GM04503 (cell line): ENCODE measurements at places on chromosomes 1 and 21.
A peak's percentile ranks its signal among the peaks of the same experiment; 100 is the strongest.

GRCh38 chr1:199173356-199173755 lies 534.5 kb downstream of the PTPRC start:
- DNase-seq = no peak

- no peak for DNase-seq
Observed at GRCh38 chr1:86409416-86410021, 13.4 kb upstream of the ODF2L start.

- DNase-seq = no peak
Observed at GRCh38 chr1:223479718-223480425, 86.7 kb downstream of the CCDC185 start.

GRCh38 chr1:172070055-172070454 lies 228.8 kb downstream of the DNM3 start:
- no peak for DNase-seq

- DNase-seq = peak; percentile 23
Observed at GRCh38 chr1:221045842-221046831, 166.9 kb downstream of the HLX start.

DNA sequence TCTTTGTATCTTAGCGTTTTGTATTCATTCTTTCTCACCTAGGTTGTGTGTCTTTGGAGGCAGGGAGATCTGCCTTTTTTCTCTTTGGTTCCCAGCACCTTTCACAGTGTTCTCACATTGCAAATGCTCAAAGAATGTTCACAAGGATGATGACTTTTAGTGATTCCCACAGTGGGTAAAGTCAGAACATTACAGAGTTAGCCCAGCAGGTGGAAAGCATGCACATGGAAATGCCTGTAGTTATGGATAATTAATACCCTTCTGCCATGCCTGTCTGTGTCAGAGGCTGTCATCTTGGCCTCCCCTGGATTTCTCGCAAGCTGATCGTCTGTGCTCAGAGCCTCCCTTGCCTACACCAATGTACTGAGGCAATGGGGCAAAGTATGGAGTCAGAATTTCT lies 458.9 kb downstream of the LMO4 start:
- DNase-seq = no peak

DNA sequence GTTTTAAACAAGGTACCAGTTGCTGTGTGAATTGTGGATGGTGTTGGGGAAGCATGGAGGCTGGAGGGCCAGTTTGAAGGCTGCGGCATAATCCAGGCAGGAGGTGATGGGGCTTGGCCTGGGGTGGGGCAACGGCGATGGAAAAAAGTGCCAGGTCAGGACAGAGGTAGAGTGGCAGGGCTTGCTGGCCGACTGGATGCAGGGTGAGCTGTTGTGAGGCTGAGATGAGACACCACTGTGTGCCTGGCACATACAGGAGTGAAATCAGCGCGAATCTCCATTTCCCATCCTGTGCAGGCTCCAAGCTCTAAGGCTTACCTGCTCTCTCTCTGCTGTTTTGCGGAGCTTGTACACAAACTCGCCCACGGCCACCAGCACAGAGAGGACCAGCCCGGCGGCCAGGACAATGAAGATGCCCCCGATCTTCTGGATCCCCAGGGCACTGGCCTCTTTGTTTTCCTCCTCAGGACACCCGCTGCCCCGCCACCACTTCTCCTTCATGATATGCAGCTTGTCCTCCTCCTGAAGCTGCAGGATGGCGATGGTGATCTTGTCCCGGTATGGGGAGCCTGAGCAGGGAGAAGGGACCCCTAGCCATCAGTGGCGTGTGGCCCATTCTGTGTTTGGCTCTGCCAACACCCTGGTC lies 229.5 kb downstream of the GRIK3 start:
- DNase-seq = no peak

GRCh38 chr1:183239793-183240525 lies 53.9 kb downstream of the LAMC2 start:
- no peak for DNase-seq

GRCh38 chr1:200282497-200283122 lies 127.2 kb downstream of the ZNF281 start:
- no peak for DNase-seq

GRCh38 chr21:15210235-15210678 lies 145.5 kb upstream of the NRIP1 start:
- DNase-seq = no peak

GRCh38 chr21:23496729-23497128 lies 2110.6 kb downstream of the MRPL39 start:
- DNase-seq = no peak

DNA sequence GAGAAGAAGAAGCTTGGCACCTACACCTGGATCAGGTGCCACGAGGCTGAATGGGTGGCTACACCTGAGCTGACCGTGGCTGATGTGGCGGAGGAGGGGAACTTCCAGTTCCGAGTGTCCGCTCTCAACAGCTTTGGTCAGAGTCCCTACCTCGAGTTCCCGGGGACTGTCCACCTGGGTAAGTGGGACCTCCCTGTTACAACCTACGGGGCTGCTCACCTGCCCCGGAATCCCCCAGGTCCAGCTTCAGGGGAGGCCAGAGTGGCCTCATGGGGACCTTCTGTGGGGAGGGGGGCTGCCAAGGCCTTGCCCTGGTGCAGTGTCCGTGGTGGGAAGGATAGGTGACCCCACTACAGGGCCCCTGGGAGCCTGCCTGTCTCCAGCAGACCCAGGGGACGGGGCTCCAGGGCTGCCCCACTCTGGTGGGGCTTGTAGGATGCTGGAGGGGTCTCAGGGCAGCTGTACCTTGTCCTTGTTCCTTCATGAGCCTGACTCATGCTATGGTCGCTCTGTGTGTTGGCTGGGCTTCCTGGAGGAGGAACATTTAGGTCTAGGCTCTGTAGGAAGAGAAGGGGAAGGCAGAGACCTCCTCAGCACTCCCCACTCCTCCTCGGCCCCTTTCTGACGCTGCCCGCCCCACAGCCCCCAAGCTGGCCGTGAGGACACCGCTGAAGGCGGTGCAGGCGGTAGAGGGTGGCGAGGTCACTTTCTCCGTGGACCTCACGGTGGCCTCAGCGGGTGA lies 7.2 kb downstream of the OBSCN start:
- no peak for DNase-seq

DNA sequence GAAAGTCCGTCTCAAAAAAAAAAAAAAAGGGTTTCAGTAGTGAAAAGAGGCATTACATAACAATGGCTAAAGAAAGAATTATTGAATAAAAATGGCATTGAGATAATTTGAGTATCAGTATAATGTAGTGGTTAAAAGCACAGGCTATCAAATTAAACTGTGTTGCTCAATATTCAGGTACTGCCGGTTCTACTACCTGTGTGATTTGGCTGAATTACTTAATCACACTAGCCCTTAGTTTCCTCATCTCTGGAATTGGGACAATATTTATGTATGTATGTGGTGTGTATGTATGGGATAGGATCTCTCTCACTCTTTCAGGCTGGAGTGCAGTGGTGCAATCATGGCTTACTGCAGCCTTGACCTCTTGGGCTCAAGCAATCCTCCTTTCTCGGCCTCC lies 56.1 kb upstream of the TEKT2 start:
- no peak for DNase-seq

DNA sequence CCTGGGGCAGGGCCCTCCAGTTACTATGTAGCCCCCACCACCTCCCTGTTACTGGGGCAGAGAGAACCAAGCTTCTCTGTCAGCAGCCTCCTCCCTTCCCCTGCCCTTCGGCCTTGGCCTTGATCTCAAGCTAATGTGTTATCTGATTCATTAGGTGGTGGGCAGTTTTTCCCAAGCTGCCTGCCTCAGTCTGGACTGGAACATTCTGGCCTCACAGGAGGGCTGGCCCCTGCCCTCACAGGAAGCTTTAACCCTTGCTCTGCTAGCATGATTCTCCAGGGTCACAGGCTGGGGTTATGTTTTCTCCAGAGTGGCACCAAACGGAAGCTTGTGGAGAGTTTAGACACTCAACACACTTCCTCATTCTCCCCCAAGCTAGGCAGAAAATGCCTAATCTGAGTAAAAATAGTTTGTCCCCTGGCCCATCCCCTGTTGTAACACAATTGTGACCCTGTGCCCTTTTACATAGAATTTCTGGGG lies 37.2 kb upstream of the SLC6A9 start:
- DNase-seq = no peak

DNA sequence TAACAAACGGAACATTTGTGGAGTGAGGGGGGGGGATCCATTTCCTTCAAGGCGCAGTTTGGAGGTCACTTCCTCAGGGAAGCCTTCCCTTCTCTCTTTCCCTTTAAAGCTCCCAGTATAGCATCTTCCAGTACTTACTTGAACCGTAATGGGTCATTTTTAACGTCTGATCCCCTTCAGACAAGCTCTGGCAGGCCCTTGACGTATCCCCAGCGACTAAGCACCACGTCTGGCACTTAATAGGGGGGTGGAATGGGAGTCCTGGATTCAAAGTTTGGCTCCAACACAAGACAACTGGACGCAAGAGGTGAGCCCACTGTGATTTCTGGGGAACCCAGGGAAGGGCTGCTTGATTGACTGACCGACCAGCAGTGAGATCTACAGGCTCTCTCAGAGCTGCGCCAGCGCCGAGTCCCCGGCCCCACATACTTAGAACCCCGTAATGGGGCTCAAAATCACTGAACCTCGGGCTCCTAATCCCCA lies 441 bp downstream of the YARS1 start:
- no peak for DNase-seq

- DNase-seq = no peak
Observed at GRCh38 chr1:223772771-223773160, 60.4 kb downstream of the CAPN2 start.

- no peak for DNase-seq
Observed at GRCh38 chr1:15850471-15851001, 3.0 kb downstream of the SPEN start.

GRCh38 chr1:101050869-101051268 lies 25.3 kb upstream of the DPH5 start:
- DNase-seq = no peak

DNA sequence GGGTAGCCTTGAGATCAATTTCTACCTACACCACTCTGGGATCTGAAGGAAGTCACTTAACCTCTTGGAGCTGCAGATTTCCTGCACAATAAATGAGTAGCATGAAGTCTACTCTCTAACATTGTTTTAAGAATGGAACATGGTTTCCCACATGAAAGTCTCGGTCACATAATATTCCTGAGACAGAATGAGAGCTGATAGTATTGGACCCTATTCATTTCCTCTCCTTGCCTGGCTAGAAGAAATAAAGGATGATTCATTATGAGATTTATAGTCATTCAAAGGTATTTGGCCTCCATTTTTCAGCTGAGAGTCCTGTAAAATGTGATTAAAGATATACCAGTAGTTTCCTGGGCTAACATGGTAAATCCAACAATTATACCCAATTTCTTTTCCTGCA lies 56.7 kb downstream of the ARHGAP29 start:
- no peak for DNase-seq

DNA sequence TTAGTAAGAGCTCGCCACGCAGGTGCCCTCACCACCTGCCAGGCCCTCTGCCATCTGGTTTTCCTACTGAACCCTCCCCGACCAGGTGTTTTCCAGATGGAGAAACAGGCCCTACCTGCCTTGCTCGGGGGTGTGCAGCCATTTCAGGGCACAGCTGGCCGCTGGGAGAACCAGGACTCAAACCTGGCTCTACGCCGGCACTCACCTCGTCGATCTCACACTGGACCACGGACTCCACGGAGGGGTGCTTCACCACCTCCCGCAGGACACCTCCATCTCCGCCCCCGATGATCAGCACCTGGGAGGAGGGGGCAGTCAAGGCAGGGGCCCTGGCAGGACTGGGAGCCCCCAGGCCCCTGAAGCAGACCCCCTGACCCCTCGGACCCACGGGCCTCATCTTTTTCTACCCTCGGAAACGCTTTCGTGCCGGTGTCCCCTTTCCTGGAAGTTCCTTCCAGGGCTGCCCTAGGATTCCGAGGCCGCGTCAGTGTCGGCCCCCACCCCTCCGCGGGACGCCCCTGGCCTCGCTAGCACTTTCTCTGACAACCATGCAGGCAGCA lies 1.1 kb downstream of the SRM start:
- DNase-seq = no peak

DNA sequence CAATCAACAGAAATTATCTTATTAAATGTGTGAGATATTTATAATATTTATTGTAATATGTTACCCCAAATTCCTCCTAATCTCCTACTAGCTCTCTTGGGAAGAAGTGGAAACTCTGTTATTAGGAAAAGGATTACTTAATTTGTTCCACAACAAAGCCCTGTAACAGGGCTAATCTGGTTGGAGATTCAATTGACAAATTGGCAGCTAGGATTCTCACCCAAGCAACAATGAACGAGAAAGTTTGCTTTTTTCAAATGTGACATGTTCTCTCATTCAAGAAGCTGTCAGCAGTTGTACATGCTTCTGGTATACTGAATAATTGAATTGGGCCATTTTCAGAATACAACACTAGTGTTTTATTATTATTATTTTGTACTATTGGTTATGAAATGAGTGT lies 367.9 kb upstream of the ADGRL4 start:
- no peak for DNase-seq

GRCh38 chr1:180571060-180571831 lies 12.5 kb downstream of the OVAAL start:
- no peak for DNase-seq

DNA sequence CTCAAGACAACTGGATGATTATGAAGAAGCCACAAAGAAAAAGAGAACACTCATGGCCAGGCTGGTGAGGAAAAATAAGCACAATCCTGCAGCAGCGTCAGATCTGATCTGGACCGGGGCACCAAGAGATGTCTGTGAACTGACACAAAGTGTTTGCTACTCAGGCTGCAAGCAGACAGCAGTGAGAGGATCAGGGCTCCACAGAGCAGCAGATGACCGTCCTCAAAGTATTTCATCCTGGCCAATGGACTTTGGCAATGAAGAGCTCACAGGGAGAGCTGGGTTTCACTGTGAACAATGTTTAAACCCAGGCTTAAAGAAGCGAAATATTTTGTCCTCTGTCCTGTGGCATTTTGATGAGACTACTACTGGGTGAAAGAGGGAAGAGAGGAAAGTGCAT lies 299.2 kb downstream of the GPATCH2 start:
- no peak for DNase-seq

- peak; percentile 67 for DNase-seq
Observed at GRCh38 chr1:21262293-21263051, 27.8 kb downstream of the ECE1 start.

DNA sequence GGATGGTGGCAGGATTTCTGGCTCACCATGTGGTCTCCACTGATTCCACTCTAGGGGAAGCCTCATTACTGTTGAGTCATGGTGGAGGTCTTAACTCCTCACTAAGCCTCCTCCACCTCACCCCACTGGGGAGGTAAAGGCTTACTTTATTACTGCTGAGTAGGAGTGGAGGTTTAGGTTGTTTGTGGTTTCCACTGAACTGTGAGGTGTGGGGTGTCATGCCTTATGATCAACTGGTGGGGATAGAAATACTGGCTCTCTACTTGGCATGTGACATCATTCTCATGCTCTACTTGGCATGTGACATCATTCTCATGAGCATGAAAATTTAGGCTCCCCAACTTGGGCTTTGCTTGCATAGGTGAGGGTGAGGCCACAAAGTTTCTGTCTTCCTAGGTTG lies 35.6 kb downstream of the COL6A1 start:
- DNase-seq = no peak

- DNase-seq = no peak
Observed at GRCh38 chr1:112806090-112806642, 91.0 kb upstream of the PPM1J start.
